ENCODE measurements at places on chromosomes 11 and 22.

GRCh38 chr22:31532060-31532459, 35.7 kb downstream of the SFI1 start:
- no peak for DNase-seq

DNA sequence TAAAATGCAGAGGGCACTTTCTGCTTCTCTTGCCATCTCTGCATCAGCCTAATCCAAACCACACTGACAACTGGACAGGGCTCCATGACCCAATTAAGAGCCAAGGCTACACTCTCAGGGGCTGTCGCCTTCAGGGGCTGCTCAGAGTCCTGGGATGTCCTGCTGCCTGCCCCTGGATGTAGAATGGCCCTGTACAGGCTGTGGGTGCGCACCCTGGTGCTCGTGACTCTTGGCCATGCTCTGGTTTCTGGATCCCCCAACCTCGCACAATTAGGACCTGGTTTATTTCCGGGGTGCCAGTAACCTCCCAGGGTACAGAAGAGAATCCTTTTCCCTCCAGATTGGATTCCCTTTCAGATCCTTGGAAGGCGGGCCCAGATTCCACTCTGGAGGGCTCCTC, 11.3 kb downstream of the IFT27 start:
- no peak for DNase-seq

DNA sequence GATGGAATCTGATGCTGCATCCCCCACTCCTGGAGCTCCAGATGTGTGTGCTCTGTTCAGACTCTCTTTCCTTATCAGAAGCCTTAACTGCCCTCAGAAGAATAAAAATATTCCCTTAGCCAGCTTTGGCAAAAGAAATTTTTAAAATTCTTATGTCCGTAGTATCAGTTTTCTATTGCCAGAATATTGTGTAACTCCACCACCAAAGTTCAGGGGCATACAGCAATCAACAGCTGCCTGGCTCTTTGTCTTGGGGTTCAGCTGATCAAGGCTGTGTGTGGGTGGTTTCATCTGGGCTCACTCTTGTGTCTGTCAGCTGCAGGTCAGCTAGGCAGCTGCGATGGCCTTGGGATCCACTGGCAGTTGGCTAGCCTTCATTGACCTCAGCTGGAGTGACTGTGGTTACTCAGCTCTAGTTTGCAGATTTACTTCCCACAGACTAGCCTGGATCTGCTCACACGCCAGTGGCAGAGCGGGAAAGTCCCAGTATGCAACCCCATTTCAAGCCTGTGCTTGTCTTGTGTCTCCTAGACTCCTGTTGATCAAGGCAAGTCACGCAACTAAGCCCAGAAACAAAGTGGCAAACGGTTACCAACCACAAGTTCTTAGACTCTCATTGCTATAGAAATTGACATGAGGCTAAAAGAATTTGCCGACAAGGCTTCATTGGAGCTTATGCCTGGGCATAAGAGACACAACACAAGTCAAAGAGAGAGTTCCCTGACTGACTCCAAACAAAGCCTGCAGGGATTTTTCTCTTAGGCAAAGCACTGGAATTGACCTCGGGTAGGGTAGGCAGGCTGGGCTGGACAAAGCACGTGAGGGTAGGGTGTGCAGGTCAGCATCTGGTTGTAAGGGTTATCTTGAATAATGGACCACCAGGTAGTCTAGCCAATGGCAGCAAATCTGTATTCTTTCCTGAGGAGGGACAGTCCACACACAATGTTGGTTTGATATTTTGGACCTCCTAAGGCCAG, 7.5 kb downstream of the TMEM138 start:
- DNase-seq: no peak

GRCh38 chr11:34468209-34468841, 29.6 kb downstream of the CAT start:
- peak; percentile 6 for DNase-seq

Data from T follicular helper cell (primary cell).